ENCODE measurements at places on chromosomes 13 and 19.
A peak's percentile ranks its signal among the peaks of the same experiment; 100 is the strongest.

DNA sequence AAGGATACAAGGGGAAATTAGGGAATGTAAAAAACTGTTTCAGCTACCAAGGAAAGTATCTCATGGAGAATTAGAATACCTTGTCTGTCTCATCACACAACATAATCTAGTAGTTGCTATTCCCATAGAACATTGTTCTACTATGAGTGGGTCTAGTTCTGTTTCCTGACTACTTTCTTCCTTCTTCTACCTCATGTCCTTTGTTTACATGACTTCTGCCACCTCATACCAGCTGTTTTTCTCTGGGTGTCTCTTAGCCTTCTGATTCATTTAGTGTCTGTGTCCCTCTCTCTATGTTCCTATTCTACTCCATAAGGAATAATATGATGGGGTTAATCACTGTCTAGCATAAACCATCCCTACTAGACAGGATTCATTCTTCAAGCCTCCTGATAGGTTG is 887.3 kb downstream of the DIAPH3 start:
- no peak for DNase-seq
- H3K27ac ChIP-seq: no peak overlapping the region
- no peaks in the 10 kb centered on the region for H3K36me3 ChIP-seq
- H3K4me3 ChIP-seq: no peak overlapping the region

DNA sequence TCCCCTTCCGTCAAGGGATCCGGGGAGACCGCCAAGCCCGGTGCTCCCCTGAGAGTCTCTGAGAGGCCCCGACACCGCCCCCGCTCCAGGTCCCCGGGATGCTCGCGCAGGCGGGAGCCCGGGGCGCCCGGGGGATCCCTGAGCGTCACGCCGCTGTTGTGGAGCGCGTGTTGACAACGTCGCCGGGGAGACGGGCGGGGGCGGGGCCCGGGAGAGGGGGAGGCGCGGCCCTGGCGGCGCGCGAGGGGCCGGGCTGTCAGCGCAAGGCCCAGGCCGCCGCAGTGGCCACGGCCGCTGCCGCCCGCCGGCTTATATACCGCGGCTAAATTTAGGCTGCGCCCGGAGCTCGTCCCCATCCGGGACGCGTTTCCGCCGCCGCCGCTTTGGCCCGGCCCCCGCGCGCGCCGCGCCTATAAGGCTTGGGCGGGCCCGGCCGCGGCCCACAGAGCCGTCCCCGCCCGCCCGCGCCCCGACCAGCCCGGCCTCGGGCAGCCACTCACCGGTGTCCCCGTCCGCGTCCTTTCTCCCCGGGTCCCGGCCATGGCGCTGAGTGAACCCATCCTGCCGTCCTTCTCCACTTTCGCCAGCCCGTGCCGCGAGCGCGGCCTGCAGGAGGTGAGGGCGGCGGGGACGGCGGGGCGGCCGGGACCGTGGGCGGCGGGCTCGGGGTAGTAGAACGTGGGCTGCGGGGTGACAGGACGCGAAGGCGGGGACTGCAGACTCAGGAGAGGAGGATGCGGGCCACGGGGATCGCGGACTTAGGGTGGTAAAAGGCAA is at the start of gene KLF2:
Gene KLF2 (plus strand): TSS at position 443 of the 777 bp plus-strand sequence. CDS start 98 bp downstream, at position 541.
- H3K27me3 ChIP-seq: peaks cover 37% of the 10 kb centered on the region
- peak; percentile 82 for DNase-seq
- H3K4me3 ChIP-seq: no peak within 1 kb of the TSS

GRCh38 chr13:112204346-112205327 is 137.7 kb downstream of the SOX1 start:
- H3K36me3 ChIP-seq: no peaks in the 10 kb centered on the region
- H3K27me3 ChIP-seq: peaks cover 25% of the 10 kb centered on the region
- no peaks in the 10 kb centered on the region for H3K4me1 ChIP-seq
- no peak overlapping the region for H3K27ac ChIP-seq
- peak; percentile 66 for DNase-seq

- H3K27ac ChIP-seq: no peak overlapping the region
- DNase-seq: no peak
- H3K36me3 ChIP-seq: no peaks in the 10 kb centered on the region
- H3K27me3 ChIP-seq: peaks cover 25% of the 10 kb centered on the region
Measured at GRCh38 chr19:918481-919198, 1.5 kb downstream of the KISS1R start.

DNA sequence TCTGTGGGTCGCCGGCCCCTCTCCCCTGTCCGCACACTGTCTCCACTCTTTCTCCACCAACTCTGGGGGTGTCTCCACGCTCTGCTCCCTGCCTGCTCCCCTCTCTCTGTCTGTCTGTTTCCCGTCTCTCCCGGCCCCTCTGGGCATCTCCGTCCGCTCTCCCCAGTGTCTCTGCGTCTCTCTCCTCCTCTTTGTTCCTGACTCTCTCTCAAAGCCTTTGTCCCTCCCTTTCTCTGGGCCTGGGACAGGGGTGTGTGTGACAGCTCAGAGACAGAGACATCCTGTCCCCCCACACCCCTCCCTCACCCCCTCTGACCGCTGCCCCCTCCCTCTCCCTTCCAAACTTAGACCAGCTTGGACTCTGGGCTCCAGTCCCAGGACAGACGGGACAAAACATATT is 668 bp upstream of the SBK3 start:
- no peak overlapping the region for H3K4me3 ChIP-seq
- H3K27me3 ChIP-seq: no peaks in the 10 kb centered on the region
- H3K27ac ChIP-seq: no peak overlapping the region
- no peak for DNase-seq
- no peaks in the 10 kb centered on the region for H3K4me1 ChIP-seq

GRCh38 chr19:4870025-4870700 is 2.7 kb upstream of the PLIN3 start:
- H3K4me3 ChIP-seq: no peak overlapping the region
- no peaks in the 10 kb centered on the region for H3K36me3 ChIP-seq
- H3K27ac ChIP-seq: no peak overlapping the region
- H3K4me1 ChIP-seq: peaks cover 4% of the 10 kb centered on the region
- peak; percentile 93 for DNase-seq

DNA sequence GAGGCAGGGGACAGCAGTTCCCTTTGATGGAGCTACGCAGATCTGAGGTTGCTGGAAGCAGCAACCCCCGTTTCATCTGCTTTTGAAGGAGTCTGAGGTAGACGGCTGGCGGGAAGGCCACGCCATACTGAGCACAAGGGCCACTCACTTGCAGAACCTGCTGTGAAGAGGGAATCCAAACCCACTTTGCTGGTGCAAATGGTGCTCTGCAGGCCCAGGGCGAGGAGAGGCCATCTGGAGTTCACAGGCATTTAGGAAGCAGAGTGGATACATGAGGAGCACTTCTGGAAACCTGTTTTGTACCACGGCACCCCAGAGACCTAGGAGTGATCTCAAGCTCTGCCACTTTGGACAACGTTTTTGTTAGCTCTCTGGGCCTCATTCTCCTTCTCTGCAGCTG is 227.8 kb downstream of the UQCRFS1 start:
- no peak for DNase-seq
- H3K27ac ChIP-seq: no peak overlapping the region
- no peak overlapping the region for H3K4me3 ChIP-seq
- H3K36me3 ChIP-seq: no peaks in the 10 kb centered on the region
- peaks cover 5% of the 10 kb centered on the region for H3K4me1 ChIP-seq

DNA sequence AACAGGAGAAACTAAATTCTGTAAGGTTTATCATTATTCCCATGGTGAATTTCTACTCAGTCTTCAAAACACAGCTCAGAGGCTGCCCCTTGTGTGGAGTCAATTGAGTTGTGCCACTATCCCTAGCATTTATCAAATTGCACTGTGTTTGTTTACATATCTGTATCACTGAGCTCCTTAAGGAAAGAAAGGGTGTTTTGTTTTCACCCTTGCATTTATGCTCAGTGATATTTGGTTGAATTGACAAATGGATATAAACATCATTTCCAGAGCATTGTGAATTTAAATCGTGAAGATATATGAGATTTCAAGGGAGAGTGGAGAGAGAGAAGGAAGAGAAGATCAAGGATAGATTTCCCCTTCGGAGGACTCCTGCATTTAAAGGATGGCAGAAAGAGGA is 55.1 kb upstream of the TNFRSF19 start:
- no peak overlapping the region for H3K27ac ChIP-seq
- H3K36me3 ChIP-seq: no peaks in the 10 kb centered on the region
- no peak for DNase-seq
- H3K4me3 ChIP-seq: no peak overlapping the region
- no peaks in the 10 kb centered on the region for H3K27me3 ChIP-seq

DNA sequence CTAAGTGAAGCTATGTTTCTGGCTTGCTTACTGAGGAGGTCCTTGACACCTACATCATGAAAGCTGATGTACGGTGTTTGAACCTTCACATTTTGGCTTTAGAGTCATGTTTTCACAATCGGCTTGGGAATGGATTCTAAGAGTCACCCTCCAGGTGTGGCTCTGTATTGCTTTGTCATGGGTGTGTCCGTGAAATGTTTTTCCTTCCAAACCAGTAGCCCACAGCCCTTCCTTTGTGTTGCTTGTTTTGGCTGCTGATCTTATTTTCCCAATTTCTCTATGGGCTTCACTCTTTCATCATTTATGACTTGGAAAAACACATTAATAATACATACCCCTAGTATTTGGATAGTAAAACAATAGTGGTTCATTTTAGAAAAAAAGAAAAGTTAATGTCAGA is 240.6 kb downstream of the GGACT start:
- no peaks in the 10 kb centered on the region for H3K4me1 ChIP-seq
- no peaks in the 10 kb centered on the region for H3K36me3 ChIP-seq
- H3K27ac ChIP-seq: no peak overlapping the region
- no peaks in the 10 kb centered on the region for H3K27me3 ChIP-seq

GRCh38 chr19:44820648-44821609 is 12.0 kb downstream of the BCAM start:
- H3K27ac ChIP-seq: no peak overlapping the region
- no peaks in the 10 kb centered on the region for H3K4me1 ChIP-seq
- H3K4me3 ChIP-seq: no peak overlapping the region
- H3K27me3 ChIP-seq: no peaks in the 10 kb centered on the region

DNA sequence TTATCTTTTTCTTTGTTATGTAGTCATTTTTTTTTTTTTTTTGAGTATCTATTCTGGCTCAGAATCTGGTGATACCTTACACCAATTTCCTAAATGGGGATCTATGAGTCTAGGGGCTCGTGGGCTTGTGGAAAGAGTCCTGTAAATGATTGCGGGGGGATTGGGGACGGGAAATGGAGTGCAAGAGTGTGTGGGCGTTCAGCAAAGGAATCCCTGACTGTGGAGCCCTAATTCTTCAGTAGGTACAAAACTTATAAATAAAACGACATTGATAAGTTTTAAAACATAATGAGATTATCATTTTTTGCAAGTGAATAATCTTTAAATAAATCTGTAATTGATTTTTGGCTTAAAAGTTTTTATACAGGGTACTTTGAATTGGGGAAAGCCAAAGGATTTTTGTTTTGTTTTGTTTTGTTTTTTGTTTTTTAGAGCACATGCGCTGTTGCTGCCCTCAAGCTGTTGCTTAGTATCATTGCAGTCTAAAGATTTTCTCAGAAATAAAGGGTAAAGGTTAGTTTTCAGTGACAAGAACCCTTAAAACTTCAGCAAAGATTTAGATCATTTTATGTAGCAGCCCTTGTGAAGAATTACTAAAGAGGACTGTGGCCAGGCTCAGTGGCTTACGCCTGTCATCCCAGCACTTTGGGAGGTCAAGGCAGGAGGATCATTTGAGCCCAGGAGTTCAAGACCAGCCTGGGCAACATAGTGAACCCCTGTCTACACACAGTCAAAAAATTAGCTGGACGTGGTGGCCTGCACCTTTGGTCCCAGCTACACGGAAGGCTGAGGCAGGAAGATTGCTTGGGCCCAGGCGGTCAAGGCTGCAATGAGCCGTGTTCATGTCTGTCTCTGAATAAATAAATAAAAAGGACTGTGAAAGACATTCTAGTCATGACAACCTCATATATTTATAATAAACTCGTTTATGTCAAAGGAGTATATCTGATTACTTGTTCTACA is 1.7 kb downstream of the ERCC5 start:
- H3K4me1 ChIP-seq: no peaks in the 10 kb centered on the region
- H3K36me3 ChIP-seq: no peaks in the 10 kb centered on the region
- H3K27me3 ChIP-seq: no peaks in the 10 kb centered on the region
- no peak overlapping the region for H3K27ac ChIP-seq
- peak; percentile 34 for DNase-seq

DNA sequence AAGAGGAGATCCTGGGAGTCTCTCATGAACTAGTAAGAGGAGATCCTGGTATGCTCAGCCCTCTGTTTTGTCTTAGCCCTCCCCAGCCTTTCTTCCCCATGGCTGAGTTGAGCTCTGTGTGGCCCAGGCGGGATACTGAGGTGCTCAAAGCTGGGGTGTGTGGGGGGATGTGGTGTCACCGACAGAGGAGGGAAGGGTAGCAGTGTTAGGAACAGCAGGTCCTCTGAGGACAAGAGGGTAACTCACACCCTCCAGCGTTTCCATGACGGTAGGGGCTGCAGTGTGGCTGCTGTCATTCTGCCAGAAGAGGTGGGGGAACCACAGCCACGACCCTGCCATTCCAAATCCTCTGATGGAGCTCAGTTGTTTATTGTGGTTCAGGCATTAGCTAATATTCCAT is 691 bp downstream of the KIR2DL4 start:
- H3K36me3 ChIP-seq: no peaks in the 10 kb centered on the region
- DNase-seq: no peak
- H3K4me3 ChIP-seq: no peak overlapping the region
- H3K27ac ChIP-seq: no peak overlapping the region
- H3K4me1 ChIP-seq: no peaks in the 10 kb centered on the region

- no peak overlapping the region for H3K27ac ChIP-seq
- H3K4me1 ChIP-seq: no peaks in the 10 kb centered on the region
- no peak for DNase-seq
- H3K27me3 ChIP-seq: no peaks in the 10 kb centered on the region
- H3K36me3 ChIP-seq: no peaks in the 10 kb centered on the region
Measured at GRCh38 chr19:13573056-13573667, 66.9 kb upstream of the CACNA1A start.

DNA sequence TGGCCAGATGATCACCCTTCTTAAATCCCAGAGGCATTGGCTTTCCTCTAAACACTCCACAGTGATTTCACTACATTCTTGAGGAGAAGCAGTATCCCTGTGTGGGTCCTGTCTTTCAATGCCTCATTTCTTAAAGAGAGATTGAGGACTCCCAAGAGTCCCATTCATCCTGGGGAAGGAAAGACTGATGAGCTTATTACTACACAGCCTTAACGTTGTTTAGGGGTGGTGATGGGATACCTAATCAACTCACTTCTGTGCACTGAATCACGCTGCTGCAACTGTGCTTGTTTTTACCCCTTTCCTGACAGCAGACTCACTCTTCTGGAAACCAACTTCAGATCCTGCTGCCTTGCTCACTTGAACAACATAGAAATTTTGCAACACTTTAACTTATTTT is 203.1 kb downstream of the RGCC start:
- H3K27me3 ChIP-seq: no peaks in the 10 kb centered on the region
- DNase-seq: no peak
- no peaks in the 10 kb centered on the region for H3K4me1 ChIP-seq
- no peak overlapping the region for H3K27ac ChIP-seq
- H3K36me3 ChIP-seq: no peaks in the 10 kb centered on the region

- H3K27me3 ChIP-seq: no peaks in the 10 kb centered on the region
- no peak overlapping the region for H3K4me3 ChIP-seq
- no peaks in the 10 kb centered on the region for H3K36me3 ChIP-seq
- no peak overlapping the region for H3K27ac ChIP-seq
Measured at GRCh38 chr13:59534806-59535205, 628.9 kb downstream of the DIAPH3 start.
